Stomach (tissue), 19 donors: ENCODE measurements at places on chromosomes 13 and 19. TPM values are rescaled to one million over a fixed set of nuclear protein-coding genes. Genes with fewer than 3 reads are reported as not detected.
A peak's percentile ranks its signal among the peaks of the same experiment; 100 is the strongest.

DNA sequence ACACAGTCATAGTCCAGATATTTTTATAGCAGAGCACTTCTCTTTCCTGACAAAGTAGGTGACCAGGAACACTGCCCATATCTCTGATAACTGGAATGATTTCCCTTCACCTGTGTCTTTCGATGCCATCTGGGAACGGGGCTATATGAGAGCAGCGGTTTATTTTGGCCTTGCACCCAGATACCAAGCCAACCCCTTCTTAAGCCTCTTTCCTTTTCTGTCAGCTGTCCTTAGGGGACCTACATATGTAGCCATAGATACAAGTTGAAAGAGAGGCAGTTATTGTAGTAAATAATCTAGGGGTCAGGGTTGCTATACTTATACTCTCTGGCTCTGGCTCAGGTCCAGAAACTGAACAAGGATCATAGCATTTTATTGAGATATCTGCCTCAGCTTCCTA is 128.8 kb downstream of the NHLRC3 start:
- no peaks in the 10 kb centered on the region for H3K27me3 ChIP-seq
- no peak overlapping the region for H3K27ac ChIP-seq
- H3K4me1 ChIP-seq: no peaks in the 10 kb centered on the region
- DNase-seq: no peak
- H3K4me3 ChIP-seq: no peak overlapping the region
- no peaks in the 10 kb centered on the region for H3K36me3 ChIP-seq

- H3K36me3 ChIP-seq: no peaks in the 10 kb centered on the region
- no peaks in the 10 kb centered on the region for H3K27me3 ChIP-seq
- H3K27ac ChIP-seq: no peak overlapping the region
- peaks cover 6% of the 10 kb centered on the region for H3K4me1 ChIP-seq
- no peak overlapping the region for H3K4me3 ChIP-seq
These were observed 481.0 kb downstream of the FOXO1 start for GRCh38 chr13:40185414-40185813.

- peaks cover 33% of the 10 kb centered on the region for H3K4me1 ChIP-seq
- H3K4me3 ChIP-seq: no peak overlapping the region
- peak overlapping the region; percentile 12 for H3K27ac ChIP-seq
These were observed 75.7 kb downstream of the DHRS12 start for GRCh38 chr13:51728275-51728673.

DNA sequence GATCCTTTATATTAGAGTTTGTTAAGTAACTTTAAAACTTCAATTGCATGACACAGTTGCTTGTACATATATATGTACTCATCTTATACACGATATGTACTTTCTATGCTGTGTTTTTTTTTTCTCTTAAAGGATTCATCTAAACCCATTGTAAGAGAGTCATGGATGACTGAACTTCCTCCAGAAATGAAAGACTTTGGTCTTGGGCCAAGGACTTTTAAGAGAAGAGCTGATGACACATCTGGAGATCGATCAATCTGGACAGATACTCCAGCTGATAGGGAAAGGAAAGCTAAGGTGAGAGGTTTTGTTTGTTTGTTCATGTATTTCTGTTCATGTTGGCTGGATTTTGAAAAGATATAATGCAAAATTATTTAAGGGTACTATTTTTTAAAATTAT is 26.0 kb downstream of the GPALPP1 start:
- no peaks in the 10 kb centered on the region for H3K27me3 ChIP-seq
- no peak overlapping the region for H3K27ac ChIP-seq
- peaks cover 2% of the 10 kb centered on the region for H3K36me3 ChIP-seq
- DNase-seq: no peak
- no peak overlapping the region for H3K4me3 ChIP-seq

DNA sequence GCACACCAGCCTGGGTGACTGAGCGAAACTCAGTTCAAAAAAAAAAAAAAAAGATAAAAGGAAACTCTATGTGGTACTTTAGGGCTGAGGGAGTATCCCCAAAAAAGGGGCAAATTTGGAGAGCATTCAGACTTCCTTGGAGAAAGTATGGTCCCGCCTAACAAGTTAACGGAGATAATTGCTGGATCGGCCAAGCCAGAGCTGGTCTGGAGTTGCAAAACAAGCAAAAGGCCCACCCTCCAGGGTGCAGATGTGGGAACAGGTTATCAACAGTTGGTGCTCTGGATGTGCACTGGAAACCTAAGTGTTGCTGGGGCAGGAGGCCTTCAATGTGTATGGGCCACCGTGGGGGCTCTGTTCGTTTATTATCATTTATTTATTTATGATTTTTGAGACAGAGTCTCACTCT is 2.8 kb downstream of the IQCN start:
- H3K36me3 ChIP-seq: peaks cover 22% of the 10 kb centered on the region
- DNase-seq: peak; percentile 67
- H3K27me3 ChIP-seq: no peaks in the 10 kb centered on the region
- H3K4me3 ChIP-seq: no peak overlapping the region

The ZNF541 gene
- 0.18 TPM for total RNA-seq

- H3K27me3 ChIP-seq: no peaks in the 10 kb centered on the region
- H3K4me3 ChIP-seq: no peak overlapping the region
- no peaks in the 10 kb centered on the region for H3K4me1 ChIP-seq
These were observed 44.7 kb downstream of the PLPP2 start for GRCh38 chr19:246551-246950.

The KLK10 gene
- total RNA-seq: not detected

- no peak overlapping the region for H3K4me3 ChIP-seq
- H3K4me1 ChIP-seq: peaks cover 73% of the 10 kb centered on the region
- H3K27me3 ChIP-seq: no peaks in the 10 kb centered on the region
- peak overlapping the region; percentile 33 for H3K27ac ChIP-seq
These were observed 7.1 kb downstream of the HNRNPM start for GRCh38 chr19:8451885-8452284.

DNA sequence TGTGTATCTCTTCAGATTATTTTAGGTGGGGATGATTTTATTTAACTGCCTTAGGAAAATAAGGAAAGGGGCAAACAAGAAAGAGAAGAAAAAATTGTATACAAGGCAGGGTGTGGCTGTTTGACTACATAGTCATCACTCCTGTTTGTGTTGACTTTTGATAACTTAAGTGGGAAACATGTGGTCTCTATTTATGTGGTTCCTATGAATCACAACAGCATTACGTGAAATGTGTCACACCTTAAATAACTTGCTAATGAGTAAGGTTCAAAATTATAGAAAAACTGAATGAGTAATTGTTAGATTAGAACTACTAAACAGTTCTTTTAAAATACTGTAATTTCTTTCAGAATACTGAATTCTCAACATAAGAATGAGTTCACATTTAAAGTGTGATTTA is 69.3 kb downstream of the LMO7 start:
- H3K4me3 ChIP-seq: no peak overlapping the region
- no peak for DNase-seq
- peak overlapping the region; percentile 81 for H3K27ac ChIP-seq
- no peaks in the 10 kb centered on the region for H3K36me3 ChIP-seq

GRCh38 chr13:26987486-26988013 is 184.1 kb downstream of the USP12 start:
- H3K27ac ChIP-seq: no peak overlapping the region
- H3K36me3 ChIP-seq: no peaks in the 10 kb centered on the region
- peaks cover 14% of the 10 kb centered on the region for H3K4me1 ChIP-seq
- H3K4me3 ChIP-seq: no peak overlapping the region

DNA sequence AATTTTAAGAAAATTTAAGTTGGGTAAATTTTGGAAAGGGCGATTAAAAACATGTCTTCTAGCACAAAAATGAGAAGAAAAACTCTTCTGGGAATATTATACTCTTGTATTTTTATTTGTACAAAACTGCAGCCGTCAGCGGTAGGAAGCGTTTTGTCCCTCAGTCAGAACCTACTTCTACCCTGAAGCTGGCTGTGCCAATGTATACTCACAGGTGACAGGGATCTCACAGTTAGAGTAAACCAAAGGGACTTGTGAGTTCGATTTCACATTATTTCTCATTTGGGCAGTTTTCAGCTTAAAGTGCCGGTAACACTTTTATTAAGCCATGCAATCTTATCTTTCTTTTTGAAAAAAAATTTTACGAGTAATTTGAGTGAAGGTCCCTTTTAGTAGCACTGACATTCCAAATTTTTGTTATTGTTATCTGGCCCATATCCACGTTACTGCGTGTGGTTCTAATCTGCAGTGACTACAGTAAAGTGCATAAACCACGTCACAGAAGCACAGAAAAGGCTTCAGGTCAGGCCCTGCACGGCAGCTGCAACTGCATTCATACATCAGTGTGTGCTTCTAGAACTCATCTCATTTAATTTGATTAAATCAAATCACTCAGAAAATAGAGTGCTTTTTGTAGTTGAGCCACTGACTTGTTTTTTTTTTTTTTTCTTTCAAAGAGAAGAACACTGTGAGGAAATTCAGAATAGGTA is 387.3 kb downstream of the LIG4 start:
- H3K27ac ChIP-seq: no peak overlapping the region
- no peaks in the 10 kb centered on the region for H3K36me3 ChIP-seq
- no peak overlapping the region for H3K4me3 ChIP-seq
- no peaks in the 10 kb centered on the region for H3K4me1 ChIP-seq

- no peak overlapping the region for H3K27ac ChIP-seq
- peaks cover 24% of the 10 kb centered on the region for H3K27me3 ChIP-seq
- H3K36me3 ChIP-seq: no peaks in the 10 kb centered on the region
- H3K4me1 ChIP-seq: peaks cover 19% of the 10 kb centered on the region
These were observed 27.7 kb upstream of the MCF2L start for GRCh38 chr13:112941349-112941748.
